ENCODE measurements at places on chromosomes 11 and 22.

DNA sequence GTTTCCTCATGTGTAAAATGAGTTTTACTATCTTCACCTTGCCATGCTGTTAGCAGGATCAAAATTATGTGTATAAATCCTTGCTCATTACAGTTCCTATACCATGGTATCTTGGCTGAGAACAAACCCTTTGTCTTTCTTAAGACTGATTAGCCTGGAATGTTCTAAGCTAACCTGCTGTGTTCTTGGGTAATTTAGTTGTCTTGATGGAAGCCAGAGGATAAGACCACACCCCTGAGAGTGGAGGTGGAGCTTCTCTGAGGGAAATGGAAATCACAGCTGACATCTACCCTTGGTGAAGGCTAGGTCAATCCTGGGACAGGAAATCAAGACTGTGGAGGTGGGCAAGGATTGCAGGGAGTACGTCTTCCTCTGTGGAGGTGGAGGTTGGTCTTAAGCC, 206.1 kb upstream of the ARHGAP20 start:
- DNase-seq: no peak

DNA sequence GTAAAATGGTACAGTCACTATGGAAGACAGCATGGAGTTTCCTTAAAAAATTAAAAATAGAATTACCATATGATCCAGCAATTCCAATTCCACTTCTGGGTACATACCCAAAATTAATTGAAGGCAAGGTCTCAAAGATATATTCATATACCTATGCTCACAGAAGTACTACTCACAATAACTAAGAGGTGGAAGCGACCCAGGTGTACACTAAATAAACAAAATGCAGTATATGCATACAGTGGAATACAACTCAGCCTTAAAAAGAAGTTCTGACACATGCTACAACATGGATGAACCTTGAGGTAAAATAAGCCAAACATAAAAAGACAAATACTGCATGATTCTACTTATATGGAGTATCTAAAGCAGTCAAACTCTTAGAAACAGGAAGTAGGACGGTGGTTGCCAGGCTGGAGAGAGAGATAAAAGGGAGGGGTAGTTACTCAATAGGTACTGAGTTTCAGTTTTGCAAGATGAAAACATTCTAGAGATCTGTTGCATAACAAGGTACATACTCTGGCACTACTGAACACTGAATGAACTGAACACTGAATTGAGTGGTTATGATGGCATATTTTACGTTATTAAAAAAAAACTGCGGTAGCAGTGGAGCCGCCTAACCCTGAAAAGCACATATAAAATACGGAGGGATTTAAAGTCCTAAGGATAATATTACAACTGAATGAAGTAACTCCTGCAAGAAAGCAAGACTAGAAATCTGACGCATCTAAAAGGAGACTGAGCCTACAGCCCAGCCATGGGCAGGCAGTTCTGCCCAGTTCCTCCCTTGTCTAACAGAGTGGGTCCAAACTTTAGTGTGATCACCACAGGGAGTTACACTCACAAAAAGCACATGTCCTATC, 12.8 kb downstream of the DGCR2 start:
- peak; percentile 31 for DNase-seq

GRCh38 chr11:69696749-69697468, 6.9 kb downstream of the FGF19 start:
- DNase-seq: no peak

- no peak for DNase-seq
These were observed 19.0 kb downstream of the MPPED2 start for GRCh38 chr11:30567120-30567519.

- no peak for DNase-seq
These were observed 286.1 kb downstream of the RAB38 start for GRCh38 chr11:87889126-87889525.

DNA sequence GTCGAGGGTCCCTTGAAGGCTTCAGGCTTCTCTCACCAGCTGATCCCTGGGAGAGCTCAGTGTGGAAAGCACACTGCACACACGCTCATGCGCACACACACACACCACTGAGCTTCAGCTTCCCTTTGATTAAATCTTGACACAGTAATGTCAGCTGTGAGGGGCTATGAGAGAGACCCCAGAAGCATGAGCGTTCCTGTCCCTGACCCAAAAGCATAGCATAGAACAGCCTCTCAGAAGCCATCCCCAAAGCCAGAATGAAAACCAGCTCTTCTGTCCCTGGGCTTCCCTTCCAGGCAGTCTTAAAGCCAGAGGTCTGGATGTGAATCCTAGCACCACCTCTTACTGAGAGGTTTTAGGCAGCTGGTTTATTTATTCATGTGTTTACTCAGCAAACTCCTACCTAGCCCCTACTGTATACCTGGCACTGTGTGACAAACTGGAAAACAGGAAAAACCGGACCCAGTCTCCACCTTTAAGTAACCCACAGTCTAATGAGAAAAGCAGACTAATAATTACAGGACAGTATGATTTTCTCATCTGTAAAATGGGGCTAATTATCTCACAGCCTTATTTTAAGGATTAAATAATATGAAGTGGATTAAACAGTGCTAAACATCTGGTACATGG, 15.9 kb downstream of the GALNT18 start:
- DNase-seq: no peak

DNA sequence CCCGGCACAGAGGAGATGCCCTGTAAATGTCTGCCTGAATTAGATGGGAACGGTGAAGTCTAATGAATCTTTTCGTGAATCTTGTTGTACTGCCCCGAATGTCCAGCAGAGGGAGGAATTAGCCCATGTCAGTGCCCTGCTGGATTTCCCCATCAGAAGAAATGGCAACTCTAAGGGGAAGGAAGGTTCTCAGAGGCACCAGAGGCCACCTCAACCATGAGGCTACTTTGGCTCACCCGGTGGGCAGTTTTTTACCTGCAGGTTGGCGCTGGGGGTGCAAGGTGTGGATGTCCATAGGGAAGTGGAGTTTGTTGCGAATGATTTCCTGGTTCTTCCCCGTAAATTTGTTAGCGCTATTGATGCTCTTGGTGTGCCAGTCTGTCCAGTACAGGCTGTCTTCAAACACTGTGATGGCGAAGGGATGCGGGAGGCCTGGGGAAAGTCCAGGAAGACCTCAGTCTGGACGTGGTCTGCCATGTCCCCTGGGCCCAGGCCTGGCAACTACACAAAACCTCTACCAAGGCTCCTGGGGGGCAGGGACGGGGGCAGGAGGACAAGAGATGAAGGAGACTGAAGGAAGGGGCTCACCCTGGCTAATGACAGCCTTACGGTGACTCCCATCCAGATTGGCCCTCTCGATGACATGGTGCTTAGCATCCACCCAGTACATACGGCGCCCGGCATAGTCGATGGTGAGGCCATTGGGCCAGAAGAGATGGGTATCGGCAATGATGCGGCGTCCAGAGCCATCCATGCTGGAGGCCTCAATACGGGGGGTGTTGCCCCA, 28.5 kb downstream of the LRP4 start:
- DNase-seq: peak; percentile 52
